ENCODE measurements at places on chromosomes 16 and 17. TPM values are rescaled to one million over a fixed set of nuclear protein-coding genes. Genes with fewer than 3 reads are reported as not detected.

The ABCC6 gene
- total RNA-seq = not detected

The RAB11FIP4 gene
- 61.9 TPM for total RNA-seq

The TBKBP1 gene
- 2.4 TPM for total RNA-seq

The C16orf92 gene
- total RNA-seq = not detected

DNA sequence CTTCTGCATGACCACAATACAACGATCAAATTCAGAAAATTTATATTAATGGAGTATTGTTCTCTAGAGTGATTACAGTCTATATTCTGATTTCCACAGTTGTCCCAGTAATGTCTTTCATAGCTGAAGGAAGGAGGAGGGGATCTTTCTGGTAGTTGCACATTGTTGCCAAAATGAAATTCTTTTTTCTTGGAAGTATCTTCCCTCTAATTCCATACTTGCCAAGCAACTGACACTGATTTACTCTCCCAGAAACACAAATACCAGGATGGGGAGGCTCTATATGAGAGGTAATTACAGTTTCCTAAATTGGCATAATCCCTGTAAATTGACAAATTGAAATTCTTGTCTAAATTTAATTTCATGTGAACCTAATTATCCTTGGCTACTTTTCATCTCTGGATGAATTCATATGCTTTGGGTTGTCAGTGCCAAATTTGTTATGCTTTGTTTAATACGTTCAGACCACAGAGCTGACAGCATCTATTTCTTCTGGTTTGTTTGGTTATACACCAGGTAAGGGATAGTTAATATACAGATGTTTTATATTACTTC, 30.0 kb downstream of the NOL11 start:
- no peak for DNase-seq

- no peak for DNase-seq
Observed at GRCh38 chr17:30391534-30391933, 12.8 kb downstream of the CPD start.

DNA sequence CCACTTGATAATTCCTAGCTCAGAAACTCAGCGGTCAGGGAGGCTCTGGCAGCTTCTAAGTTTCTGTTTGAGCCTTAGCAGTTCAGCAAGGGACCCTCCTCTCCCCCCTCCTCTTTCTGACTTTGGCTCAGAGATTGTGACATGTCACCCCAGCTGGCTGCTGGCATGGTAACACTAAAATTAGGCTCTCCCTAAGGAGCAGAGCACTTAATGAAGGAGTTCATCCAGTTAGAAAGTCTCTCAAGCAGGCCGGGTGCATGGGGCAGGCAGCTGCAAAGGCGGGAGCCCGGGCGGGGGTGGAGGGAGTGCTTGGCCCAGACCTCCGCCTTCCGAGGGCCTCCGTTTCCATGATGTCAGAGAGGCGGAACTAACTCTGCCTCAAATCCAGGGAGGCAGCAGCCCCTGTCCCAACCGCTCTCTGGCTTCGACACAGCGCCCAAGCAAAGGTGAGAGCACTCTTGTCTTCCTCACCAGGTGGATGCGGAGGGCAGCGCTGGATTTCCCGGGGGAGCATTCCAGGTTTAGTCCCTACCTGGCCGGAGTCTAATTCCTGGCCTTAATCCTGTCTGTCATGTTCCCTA, 128.0 kb upstream of the PLCG2 start:
- no peak for DNase-seq

- no peak for DNase-seq
Observed at GRCh38 chr16:70688246-70688742, 2.4 kb upstream of the MTSS2 start.

- no peak for DNase-seq
Observed at GRCh38 chr16:64882078-64882784, 239.6 kb downstream of the CDH11 start.

DNA sequence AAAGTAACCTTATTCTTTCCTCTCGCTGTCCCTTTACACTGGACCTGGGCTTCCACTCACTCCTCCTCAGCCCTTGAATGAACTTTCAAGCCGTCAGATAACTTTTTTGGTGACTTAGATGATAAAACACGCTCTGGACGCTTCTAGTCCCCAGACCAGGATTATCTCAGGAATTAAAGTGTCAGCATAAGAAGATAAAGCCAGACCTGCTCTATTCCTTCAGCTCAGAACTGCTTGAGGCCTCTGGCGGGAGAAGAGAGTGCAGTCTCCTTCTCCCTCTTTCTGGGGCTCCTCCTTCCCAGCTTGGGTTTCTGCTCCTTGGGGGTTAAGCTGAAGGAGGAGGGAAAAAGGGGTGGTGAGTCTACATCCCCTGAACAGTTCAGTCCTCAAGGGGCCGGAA, 6.6 kb downstream of the LPO start:
- DNase-seq = no peak

GRCh38 chr17:41559548-41559947, 12.3 kb downstream of the KRT9 start:
- DNase-seq = no peak

- DNase-seq = no peak
Observed at GRCh38 chr17:63295839-63296590, 150.1 kb downstream of the CYB561 start.

DNA sequence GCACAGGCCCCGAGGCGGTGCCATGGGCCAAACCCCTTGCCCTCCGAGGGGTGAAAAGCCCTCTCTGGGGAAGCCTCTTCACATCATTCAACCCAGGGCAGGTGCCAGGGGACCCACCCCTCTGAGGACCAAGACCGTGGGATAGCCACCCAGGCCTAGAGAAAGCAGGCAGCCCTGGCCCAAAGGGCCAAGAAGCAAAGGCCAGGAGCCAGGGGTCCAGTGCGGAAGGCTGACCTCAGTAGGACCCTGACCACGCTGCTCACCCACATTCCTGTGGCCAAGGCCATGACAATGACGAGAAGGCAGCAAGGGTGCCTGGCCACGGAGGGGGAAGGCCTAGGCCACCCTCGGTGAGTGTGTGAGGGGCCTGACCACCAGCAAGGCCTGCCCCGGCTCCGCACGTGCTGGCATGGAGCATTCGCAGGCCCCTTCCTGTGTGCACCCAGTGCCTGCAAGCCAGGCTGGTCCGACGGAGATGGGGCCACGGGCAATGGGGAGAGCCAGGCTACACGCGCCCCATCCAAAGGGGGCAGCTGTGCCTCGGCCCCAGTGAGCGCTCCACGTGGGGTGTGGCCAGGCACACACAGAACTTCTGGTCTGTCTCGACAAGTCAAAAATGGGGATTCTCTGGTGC, 24.5 kb upstream of the RASD1 start:
- DNase-seq = no peak
